ENCODE measurements at places on chromosomes 2 and 18.

- peak; percentile 22 for DNase-seq
Observed at GRCh38 chr2:72150861-72151356, 3.2 kb upstream of the CYP26B1 start.

- no peak for DNase-seq
Observed at GRCh38 chr2:48328942-48329723, 200.8 kb upstream of the STON1 start.

DNA sequence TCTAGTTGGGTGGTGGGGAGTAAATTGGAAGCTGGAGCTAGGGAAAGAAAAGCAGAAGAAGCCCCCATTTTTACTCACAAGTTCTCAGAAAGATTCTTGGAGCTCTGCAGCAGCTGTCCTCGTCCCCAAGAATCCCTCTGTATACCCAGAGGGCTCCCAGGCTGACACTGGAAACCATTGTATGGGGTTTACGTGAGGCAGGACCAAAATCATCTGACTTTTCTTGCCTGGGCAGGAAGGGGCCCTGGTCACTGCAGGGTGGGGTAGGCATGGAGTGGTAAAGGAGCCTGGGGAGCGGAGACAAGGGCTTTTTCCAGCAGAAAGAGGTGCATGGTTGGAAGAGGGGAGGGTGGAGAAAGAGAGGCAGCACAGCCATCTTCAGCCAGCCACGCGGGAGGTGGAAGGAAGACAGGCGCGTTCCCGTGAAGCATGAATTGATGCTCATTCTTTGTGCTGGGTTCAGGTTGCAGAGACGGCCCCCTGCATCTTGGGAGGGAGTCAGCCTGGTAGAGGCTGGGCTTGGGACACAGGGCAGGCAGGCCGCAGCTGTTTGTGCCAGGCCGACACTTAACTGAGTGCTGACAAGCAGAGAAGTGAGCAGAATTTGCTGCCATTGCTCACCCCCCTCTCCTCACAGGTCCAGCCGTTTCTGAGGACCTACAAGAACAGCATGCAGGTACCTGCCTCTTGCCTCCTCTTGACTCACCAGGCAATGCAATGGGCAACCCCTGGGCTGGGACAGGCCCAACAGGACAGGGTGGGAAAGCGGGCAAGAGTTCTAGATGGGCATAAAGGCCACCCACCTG lies 94.8 kb downstream of the PLB1 start:
- DNase-seq, result no peak

DNA sequence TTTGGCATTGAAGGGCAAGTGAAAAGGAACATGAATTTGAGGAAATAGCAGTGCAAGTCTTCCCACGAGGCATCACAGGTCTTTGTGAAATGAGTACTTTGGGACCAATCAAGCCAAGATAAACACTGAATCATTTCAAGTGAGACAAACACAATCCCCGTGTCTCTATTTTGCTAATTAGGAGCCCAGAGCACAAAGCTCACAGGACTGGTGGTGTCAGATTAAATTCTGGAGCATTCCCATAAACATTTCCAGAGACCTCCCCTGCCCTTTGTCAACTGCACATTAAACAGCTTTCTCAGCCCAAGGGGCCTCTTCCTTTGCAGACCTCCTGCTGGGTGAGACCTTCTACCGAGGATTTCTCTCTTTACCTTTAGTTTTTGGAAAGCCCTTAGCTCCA lies 50.7 kb downstream of the DAPL1 start:
- DNase-seq, result peak; percentile 77

DNA sequence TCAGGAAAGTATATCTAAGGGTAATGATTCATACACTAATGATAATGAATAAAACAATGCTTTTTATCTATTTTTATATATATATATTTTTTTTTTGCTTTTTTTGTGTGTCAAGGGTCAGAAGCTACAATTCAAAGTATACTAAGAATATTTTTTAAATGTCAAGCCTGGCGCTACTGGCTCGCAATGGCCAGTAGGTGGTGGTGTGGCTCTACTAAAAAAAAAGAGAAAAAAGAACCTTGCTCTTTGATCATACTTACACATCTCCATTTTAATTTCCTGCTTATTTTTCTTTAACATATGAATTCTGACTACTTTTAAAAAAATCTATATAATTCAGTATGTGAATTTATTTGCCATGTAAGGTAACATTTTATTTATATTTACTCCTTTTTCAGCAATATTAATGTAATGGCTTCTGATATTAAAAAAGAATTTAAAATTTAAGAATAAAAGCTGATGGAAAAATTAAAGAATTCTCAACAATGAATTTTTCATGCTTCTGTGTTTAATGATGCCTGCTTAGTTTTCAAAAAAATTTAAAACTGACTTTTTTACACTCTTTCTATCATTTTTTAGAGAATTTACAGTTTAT lies 232.9 kb downstream of the GULP1 start:
- peak; percentile 7 for DNase-seq

GRCh38 chr2:8312861-8313830 lies 368.7 kb upstream of the ID2 start:
- no peak for DNase-seq

GRCh38 chr2:75523313-75524275 lies 37.1 kb downstream of the EVA1A start:
- no peak for DNase-seq

- DNase-seq, result no peak
Observed at GRCh38 chr2:75466708-75467311, 93.9 kb downstream of the EVA1A start.

DNA sequence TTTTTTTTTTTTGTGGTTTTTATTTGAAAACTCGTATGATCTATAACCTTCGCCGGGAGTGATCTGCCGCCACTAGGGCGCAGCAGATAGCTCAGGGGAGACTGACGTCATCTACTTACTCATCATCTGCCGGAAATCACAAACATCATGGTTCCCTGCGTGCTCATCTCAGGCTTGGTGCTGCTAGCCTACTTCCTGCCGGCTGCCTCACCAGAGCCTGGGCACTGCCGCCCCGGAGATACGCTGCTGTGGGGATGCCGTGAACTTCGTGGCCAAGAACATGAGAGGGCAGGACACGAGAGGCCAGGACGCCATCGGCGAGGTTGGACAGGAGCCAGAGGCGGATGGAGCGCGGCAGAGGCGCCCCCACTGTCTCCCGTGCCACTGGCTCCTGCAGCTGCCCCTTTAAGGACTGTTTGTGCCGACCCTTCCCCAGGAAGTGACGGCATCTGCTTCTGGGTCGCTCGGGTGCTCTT lies 68.8 kb downstream of the DOK6 start:
- no peak for DNase-seq

- DNase-seq, result no peak
Observed at GRCh38 chr2:208970070-208970469, 453.8 kb upstream of the MAP2 start.

- no peak for DNase-seq
Observed at GRCh38 chr2:73938718-73939352, 12.2 kb downstream of the DGUOK start.

DNA sequence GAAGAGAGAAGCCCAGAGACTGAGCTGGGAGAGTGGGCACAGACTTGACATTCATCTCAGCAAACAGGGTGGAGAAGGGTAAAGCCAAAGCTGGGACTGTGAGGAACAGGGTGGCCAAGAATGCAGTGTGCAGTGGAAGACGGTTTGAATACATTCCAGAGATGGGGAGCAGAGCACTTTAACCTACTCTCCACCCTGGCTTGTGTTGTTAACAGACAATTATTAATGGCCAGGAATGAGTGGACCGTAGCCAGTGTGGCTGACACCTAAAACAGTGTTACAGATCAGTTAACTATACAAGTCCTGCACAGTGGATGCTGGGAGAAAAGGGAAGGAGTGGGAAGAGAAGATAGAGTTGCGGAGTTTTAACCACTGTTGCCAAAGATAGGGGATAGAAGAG lies 7.4 kb upstream of the NAB1 start:
- DNase-seq, result no peak

DNA sequence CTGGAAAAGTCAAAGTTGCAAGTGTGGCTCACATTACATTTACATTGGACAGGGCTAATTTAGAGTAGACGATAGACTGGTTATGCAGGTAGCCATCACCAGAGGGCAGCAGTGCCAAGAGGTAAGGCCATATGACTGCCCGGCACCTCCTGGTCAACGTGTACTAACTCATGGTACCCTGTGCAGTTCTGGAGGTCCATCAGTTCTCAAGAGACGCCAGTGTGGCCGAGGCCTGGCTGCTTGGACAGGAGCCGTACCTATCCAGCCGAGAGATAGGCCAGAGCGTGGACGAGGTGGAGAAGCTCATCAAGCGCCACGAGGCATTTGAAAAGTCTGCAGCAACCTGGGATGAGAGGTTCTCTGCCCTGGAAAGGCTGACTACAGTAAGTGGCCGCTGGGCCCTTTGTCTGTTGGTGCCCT lies 65.8 kb upstream of the EML6 start:
- DNase-seq, result no peak

- no peak for DNase-seq
Observed at GRCh38 chr2:23666980-23667357, 260.0 kb downstream of the ATAD2B start.

GRCh38 chr2:157311706-157312105 lies 13.9 kb downstream of the ERMN start:
- DNase-seq, result no peak

DNA sequence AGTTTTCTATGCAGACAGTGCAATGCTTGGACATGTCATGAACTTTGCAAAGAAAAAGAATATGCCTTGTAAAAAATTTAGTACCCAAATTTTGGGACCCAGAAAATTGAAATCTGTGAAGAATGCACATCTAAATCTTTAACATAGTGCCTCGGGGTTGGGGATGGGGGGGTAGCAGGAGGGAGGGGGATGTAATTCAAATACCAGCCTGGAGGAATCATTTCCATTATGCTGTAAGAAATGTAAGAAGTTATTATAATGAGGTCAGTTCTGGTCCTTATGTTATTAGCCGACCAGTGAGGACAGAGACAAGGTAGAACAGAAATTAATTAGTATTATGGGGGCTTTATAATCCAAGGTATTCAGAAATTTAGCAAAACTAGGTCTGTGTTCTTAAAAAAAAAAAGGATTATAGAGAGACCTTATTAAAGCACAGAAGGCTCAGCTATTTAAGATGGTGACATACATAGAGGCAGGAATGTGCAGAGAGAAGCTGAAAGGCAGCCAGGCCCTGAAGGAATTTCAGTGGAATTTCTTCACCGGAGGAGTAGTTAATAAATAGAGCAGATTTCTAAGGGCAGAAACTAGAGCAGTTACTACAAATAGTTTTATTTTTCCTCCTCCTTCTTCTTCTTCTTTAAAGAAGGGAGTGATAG lies 89.0 kb upstream of the RBMS1 start:
- DNase-seq, result no peak

- no peak for DNase-seq
Observed at GRCh38 chr2:98777710-98778109, 46.8 kb upstream of the MGAT4A start.

GRCh38 chr2:128468186-128468920 lies 149.7 kb upstream of the HS6ST1 start:
- DNase-seq, result no peak

DNA sequence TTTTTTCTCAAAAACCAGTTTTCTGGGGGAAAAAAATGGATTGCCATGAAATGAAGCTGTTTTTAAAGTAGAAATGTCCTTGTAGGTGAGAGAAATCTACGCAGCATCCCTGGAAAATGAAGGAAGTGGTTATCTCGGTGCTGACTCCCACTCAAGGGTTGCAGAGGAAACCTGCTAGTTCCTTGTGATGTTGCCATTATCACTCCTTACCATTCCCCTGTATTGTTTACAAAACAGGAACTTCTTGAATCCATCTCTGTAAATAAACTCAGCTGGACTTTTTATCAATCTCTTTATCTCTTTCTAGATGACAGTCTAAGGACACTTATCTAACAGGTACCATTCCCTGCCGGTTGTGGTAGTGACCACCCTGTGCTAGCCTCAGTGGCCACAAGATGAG lies 61.2 kb downstream of the FEZ2 start:
- no peak for DNase-seq

GRCh38 chr2:68060652-68061051 lies 2.2 kb downstream of the C1D start:
- DNase-seq, result no peak

- peak; percentile 40 for DNase-seq
Observed at GRCh38 chr2:227703280-227703732, 14.5 kb downstream of the SLC19A3 start.

GRCh38 chr2:99492721-99493120 lies 2.9 kb upstream of the REV1 start:
- DNase-seq, result no peak

DNA sequence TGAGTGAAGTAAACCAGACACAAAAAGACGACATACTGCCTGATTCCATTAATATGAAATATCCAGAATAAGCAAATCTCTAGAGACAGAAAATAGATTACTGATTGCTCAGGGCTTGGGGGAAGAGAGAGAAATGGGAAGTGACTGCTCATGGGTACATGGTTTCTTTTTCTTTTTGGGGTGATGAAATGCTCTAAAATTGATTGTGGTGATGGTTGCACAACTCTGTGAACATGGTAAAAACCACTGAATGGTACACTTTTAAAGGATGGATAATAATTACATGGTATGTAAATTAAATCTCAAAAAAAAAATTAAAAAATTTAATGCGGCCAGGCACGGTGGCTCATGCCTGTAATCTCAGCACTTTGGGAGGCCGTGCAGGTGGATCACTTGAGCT lies 39.3 kb downstream of the RPL31 start:
- DNase-seq, result no peak

- DNase-seq, result peak; percentile 66
Observed at GRCh38 chr2:74764429-74765272, 69.3 kb upstream of the HK2 start.

- DNase-seq, result no peak
Observed at GRCh38 chr2:65453916-65454315, 21.5 kb upstream of the SPRED2 start.

- no peak for DNase-seq
Observed at GRCh38 chr18:42561521-42561920, 554.0 kb downstream of the RIT2 start.

- no peak for DNase-seq
Observed at GRCh38 chr18:41464278-41464677, 490.8 kb upstream of the PIK3C3 start.

DNA sequence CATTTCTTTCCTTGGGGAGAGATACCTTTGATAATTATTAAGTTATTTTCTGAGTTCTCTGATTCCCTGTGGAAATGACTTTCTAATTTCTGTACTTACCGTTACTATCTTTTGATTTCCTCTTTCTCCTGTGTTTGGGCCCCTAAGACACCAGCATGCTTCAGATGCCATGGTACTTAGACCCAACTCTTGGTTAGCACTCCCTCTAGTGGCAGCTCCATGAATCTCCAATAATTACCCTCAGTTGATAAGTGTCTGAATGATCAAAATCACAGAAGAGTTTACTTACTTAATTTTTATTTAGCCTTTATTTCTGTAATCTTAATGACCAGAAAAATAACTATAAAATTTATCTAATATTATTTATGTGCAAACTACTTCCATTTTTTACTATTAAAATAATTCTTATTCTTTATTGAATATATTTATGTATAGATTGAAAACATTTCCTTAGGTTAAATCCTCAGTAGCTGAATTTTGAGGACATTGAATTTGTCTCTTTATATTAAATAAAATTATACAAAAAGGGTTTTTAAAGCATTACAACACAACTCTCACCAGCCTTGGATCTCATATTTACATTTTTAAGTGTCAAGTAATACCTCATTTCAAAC lies 300.4 kb downstream of the KCNS3 start:
- peak; percentile 53 for DNase-seq

- no peak for DNase-seq
Observed at GRCh38 chr2:7165736-7166135, 248.5 kb downstream of the RNF144A start.
